Activated naive CD8-positive, alpha-beta T cell treated with anti-CD3 and anti-CD28 coated beads, Interleukin-2, amount 10 ng/mL, durations not matched to agents 7 days and 5 days (primary cell): ENCODE measurements at places on chromosomes 2 and 18. TPM values are rescaled to one million over a fixed set of nuclear protein-coding genes. Genes with fewer than 3 reads are reported as not detected.

DNA sequence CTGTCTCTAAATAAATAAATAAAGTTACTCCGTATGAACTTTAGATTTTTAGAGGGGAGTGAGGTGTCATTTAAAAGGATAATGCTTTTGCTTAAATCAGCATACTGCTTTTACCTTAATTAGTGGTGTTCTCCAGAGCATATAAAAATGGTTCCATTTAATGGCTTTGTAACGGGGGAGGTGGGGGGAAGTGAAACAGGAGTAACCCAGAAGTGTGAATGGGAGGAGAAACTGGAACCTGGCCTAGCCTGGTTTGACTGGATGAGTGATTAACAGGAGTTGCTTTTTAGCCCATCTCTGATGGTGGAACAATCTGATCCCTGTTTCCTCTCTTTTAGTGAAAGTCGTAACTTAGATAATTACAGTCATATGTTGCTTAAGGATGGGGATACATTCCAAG, 1.6 kb downstream of the CNDP2 start:
- no peak for DNase-seq

DNA sequence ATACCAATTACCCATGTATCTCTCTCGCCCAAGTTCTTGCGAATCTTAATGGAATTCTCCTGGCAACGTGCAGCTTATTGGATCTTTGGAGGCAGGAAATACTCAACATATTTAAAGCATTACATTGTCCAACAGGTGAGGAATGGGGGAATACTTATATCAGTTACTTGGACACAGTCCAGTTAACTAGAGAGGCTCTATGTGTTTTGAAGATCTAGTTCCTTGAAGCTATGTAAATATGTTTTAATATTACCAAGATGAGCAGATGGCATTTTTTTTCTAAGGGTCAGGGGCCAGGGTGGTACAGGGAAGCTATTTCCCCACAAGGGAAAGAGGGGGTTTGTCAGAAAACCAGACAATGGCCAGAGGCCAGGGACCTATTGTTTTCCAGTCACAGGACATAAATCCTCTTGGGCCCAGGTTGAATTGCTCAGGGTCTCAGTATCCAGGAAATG, 26.8 kb upstream of the MC5R start:
- no peak for DNase-seq

DNA sequence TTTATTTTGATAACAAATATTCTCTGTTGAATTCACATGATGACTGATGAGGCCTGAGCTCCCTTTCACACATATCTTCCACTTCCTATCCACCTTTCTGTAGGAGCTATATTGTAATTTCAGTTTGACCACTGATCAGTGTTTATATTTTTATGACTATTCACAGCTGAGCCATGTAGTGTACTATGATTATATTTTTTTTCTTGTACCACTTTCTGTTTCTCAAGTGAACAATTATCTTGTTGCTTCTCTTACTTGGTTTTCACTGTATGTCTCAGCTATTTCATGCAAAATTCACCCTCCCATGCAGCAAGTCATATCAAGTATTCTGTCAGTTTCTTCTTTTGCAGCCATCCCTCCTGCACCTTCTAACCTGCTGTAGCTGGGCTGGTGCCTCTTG, 78.4 kb downstream of the TMEM247 start:
- no peak for DNase-seq

GRCh38 chr18:63788447-63789096, 13.4 kb downstream of the SERPINB7 start:
- DNase-seq, result no peak

DNA sequence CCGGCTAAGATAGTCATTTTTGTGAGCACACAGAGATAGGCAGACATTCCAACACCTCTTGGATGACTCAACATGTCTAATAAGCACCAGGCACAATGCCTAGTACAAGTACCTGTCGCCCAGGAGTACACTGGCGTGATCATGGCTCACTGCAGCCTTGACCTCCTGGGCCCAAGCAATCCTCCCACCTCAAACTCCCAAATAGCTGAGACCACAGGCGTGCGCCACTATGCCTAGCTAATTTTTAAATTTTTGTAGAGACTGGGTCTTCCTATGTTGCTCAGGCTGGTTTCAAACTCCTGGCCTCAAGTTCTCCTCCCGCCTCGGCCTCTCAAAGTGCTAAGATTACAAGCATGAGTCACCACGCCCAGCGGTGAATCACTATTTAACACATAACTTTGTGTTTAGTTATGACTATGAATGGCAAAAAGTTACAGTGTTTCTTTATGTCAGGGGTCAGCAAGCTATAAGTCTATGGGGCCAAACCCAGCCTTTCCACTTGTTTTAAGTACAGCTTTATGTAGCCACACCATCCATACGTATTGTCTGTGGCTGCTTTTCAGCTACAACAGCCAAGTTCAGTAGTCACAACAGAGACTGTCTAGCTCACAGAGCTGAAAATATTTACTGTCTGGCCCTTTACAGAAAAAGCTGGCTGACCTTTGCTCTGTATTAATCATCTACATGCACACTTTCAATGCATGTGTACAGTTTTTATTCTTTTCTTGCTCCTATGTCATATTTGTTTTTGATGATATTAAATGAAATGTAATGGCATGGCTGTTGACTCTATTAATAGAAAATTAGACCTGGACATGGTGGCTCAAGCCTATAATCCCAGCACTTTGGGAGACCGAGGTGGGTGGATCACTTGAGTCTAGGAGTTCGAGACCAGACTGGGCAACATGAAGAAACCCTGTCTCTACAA, 18.7 kb downstream of the ORC2 start:
- DNase-seq, result no peak

GRCh38 chr2:232013701-232014353, 52.3 kb downstream of the DIS3L2 start:
- DNase-seq, result no peak

DNA sequence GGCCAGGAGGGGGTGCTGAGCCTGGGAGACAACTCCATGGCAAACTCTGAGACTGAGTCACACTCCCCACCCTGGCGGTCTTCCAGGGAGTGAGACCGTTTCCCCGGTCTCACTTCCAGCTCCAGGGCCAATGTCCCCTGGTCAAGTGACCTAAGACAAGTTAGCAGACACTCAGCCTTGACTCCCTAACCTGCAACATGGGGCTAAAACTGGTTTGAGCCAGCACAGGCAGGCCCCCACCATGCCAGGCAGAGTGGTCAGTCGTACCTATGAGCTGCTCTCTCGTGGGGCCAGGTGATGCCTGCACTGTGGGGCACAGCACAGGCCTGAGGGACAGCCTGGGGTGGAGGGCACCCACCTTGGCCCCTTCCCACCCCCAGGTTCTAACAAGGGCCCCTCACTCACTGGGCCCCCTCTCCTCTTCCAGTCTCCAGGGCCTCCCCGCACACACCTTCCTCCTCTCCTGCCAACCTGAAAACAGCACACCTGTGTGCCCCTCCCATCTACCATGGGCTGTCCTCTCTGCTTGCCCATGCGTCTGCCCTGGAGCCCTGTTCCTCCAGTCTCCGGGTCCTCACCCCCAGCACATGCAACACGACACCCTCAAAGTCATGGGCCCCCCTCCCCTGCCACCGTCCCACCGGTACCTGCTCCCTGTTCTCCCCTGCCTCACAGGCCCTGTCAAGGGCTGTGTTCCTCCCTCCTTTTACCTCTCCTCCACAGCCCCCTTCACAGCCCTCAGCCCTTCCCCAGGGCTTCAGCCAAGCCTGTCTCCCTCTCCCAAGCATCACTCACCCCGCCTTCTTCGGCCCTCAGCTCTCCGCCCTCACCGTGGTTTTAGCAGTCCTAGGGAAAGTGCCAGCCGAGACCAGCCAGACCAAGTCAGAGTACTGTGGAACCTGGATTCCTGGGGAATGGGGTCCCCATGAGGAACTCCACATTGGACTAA, 1.6 kb downstream of the GPR17 start:
- no peak for DNase-seq

GRCh38 chr2:69491864-69492263, 54.6 kb upstream of the NFU1 start:
- DNase-seq, result no peak

- DNase-seq, result no peak
Observed at GRCh38 chr18:50072146-50072545, 122.8 kb downstream of the MYO5B start.

- no peak for DNase-seq
Observed at GRCh38 chr18:56475250-56475649, 163.1 kb downstream of the TXNL1 start.

GRCh38 chr2:43387092-43388062, 161.0 kb upstream of the ZFP36L2 start:
- no peak for DNase-seq

DNA sequence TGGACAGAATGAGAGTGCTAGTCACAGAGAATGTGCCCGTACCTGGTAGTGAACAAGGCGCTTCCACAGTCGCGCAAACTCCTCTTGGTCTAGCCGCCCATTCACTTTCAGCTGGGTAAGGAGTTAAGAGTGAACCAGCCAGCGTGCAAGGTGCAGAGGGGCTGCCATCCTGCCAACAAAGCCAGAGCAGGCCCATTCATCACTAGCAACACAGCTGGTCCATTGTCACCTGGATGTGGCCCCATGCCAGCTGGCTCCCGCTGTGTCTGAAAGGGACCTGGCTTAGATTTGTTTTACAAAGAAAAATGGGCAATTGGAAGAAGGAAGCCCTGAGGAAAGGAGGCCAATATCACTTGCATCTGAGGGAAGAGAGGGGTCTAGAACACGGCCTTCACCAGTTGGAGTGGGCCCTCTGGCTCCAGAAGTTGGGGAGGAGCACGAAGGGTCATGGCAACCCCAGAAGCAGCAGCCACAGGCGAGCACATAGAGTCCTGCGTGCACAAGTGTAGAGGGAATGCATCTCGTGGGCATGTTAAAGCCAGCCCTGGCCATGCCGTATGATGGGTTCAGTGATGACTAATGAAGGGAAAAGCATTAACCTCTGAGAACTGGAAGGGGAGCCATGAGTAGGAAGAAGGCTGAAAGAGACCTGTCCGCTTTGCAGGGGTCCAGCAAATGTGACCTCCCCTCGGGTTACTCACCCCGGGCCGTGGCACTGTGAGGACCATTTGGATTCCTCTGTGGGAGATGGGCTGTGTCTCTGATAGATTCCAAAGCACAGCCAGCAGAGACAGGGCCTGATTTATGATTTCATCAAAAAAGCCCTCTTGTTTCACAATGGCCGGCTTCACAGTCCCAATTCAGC, 70.6 kb downstream of the CAPN13 start:
- no peak for DNase-seq

- no peak for DNase-seq
Observed at GRCh38 chr2:116142644-116143227, 1671.8 kb upstream of the DDX18 start.

DNA sequence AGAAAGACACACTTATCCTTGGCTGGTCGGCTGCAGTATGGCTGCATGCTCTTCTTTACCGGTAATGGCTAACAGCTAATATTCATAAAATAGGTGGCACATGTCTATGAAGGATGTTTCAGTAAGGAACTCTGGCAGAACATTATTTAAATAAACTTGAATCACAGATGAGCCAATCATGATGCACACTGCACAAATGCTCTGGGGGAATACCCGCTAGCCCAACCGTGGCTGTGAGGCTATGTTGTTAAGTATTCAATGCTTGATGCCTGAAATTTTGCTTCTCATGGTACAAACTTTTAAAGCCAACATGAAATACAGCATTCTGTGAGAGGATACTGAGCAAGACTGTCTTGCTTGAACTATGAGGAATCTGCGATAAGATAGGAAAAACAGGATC, 505.8 kb downstream of the ZEB2 start:
- DNase-seq, result no peak

DNA sequence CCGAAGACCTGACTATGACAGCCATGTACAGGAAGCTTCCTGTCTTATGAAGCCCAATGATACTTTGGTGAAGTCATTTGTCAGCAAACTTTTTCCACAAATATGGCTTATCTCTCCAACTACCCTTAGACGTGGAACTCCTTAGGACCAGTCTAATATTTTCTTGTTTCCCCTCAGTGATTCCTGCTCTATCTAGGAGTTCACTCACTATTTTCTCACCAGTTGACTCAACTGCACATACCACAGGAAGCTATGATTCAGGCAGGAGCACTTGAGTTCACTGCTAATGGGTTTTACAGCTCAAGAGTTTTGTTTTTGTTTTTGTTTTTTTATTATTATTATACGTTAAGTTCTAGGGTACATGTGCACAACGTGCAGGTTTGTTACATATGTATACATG, 109.3 kb downstream of the ANTXR1 start:
- no peak for DNase-seq

GRCh38 chr2:148548716-148549400, 95.7 kb upstream of the EPC2 start:
- no peak for DNase-seq

GRCh38 chr2:67515056-67515455, 117.9 kb downstream of the ETAA1 start:
- DNase-seq, result no peak

DNA sequence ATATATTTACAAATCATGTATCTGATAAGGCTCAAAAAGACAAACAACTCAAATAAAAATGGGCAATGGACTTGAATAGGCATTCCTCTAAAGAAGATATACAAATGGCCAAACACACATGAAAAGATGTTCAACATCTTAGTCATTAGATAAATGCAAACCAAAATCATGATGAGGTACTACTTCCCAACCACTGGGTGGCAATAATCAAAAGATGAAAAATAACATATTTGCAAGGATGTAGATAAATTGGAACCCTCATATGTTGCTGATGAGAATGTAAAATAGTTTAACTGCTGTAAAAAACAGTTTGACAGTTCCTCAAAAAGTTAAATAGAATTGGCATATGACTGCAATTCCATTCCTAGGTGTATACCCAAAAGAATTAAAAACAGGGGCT, 132.3 kb downstream of the TTC32 start:
- DNase-seq, result no peak

DNA sequence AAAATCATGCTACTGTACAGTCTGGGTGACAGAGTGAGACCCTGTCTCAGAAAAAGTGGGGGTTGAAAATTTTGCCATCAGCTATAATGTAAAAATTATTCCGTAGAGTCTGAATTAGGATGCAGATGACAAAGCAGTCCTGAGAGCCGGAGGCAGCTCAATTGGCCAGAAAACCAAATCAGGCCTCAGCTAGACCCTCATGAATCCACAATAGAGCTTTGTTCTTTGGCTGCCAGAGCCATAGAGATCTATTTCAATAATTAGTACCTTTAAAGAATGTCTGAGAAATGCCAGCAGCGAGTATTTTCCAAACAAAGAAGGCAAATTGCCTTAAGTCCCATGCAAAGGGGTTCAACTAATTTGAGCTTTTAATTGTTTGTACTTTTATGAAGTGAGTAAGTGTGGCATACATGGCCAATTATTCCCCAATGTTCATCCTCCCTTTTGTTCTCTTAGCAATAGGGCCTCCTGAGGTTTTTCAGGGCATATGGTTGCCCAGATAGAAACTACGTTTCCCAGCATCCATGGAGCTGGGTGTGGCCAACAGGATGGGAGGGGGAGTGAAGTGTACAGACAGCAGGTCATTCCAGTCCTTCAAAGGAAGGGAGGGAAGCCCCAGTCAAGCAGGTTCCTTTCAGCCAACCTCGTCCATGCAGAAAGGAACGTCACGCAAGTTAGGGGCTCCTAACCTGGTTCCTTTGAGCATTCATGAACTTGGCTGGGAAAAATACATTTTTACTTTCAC, 211.3 kb upstream of the APCDD1 start:
- DNase-seq, result no peak

LYG2 gene
- not detected for total RNA-seq

CYTIP gene
- 233 TPM for total RNA-seq

KCNF1 gene
- not detected for total RNA-seq

FIGN gene
- total RNA-seq, result not detected

FLACC1 gene
- total RNA-seq, result 4.9 TPM

ITGB6 gene
- total RNA-seq, result not detected

RAD51AP2 gene
- total RNA-seq, result not detected

IL18R1 gene
- total RNA-seq, result 40.3 TPM
